NCI-H524 (cell line): ENCODE measurements at places on chromosomes 7 and 10.

- peak; percentile 35 for DNase-seq
Observed at GRCh38 chr10:132422903-132423825, 26.2 kb downstream of the PWWP2B start.

- no peak for DNase-seq
Observed at GRCh38 chr7:152754075-152754730, 5.3 kb upstream of the ACTR3B start.

DNA sequence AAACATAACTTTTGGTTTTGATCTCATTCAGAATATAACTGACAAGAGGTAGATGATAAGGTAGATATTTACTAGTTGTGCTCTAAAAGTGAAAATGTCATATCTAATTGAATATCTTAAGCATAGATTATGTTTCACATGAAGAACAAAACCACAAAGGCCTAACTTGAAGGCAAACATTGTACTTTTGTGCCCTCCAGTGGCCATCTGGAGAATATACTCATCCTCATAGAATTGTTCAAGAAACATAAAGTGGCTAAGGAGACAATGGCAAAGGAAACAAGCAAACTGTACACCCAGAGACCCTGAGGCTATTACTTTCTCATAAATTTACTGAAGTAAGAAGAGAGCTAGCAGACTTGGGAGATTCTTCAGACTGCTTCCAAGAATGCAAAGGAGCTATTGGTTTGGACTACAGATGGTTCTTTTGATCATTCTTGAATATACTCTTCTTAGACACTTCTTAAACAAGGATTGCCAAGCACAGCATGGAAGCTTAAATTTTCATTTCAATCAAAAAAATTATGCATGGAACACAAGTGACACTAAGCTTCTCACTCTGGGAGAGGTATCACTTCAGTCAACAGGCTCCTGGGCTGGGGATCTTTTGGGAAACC, 98.2 kb upstream of the DKK1 start:
- DNase-seq = peak; percentile 48

- DNase-seq = no peak
Observed at GRCh38 chr10:133212853-133213494, 17.0 kb upstream of the UTF1 start.

GRCh38 chr7:55128693-55129394, 110.0 kb downstream of the EGFR start:
- DNase-seq = no peak

DNA sequence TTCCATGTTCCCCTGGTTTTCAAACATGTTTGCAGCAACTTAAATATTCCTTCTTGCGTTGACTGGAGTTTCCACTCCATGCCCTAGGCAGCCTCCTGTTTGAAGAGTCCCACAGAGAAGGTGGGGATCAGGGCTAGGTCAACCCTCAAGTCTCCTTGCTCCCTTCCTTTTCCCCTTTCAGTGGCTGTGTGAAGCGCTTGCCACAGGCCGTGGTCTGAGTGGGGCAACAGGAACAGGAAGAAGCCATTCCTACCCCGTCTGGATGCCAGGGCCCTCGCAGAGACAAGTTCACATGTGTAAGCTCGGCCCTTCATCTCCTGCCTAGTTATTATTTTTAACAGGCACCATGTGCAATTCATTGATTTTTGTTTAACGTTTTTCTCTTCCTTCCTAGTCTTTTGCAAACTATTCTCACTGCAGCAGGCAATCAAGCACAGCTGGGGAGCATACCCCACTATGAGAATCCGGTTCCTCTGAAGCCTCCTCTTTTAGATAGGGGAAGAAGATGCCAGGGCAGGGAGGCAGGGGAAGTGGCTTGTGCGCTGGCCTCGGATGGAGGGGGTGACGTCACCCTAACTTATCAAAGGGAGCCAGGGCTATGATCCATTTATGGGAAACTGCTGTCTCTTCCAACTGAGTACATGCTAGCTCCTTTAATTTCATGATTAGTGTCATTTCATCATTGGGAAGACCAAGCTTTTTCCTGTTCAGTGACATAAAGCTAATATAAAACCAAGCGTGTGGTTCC, 64.2 kb downstream of the PRLHR start:
- DNase-seq = no peak

GRCh38 chr10:2208106-2208505, 470.8 kb upstream of the ADARB2 start:
- DNase-seq = no peak

DNA sequence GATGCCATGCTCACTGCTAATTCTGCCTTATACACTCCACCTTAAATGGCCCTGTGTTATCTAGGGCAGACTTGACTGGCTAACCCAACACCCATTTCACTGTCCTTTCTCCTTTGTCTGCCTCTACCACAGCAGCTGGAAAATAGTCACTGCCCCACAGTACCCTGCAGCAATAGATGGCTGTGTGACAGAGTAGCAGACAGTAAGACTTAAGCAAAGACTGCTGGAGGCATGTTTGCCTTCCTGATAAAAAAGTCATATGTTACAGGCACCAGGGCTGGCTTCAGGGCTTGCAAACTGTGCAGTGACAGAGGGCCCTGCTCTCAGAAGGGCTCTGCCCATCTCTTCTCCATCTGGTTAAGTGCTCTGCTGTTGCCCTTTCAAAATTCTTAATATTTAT, 332.6 kb upstream of the GHITM start:
- DNase-seq = no peak

DNA sequence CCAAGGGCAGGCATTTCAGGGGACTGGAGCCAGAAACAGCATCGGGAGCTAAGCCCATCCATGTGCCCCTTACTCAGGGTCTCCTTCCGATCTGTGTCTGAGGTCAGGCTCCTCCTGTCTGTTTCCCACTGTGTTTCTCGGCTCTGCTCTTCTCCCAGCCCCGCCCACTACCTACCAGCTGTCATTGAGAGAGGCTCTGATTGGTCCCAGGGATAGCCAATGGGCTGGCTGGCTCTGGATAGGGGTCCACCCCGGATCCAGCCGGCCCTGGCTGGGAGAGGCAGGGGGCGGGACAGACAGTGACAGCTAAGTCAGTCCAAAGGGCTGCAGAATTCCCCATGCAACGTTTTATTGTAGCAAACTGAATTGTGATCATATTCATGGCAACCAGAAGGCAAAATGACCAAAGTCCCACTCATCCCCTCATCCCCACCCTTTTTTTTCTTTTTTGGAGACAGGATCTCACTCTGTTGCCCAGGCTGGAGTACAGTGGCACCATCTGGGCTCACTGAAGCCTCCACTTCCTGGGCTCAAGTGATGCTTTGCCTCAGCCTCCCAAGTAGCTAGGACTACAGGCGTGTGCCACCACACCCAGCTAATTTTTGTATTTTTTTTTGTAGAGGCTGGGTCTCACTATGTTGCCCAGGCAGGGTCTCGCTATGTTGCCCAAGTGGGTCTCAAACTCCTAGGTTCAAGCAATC, 76.3 kb downstream of the CLIP2 start:
- peak; percentile 64 for DNase-seq
